ENCODE measurements at places on chromosomes 1 and 21. TPM values are rescaled to one million over a fixed set of nuclear protein-coding genes. Genes with fewer than 3 reads are reported as not detected.

Gene TNNT2
- total RNA-seq: 3.9 TPM

Gene VTCN1
- 1.0 TPM for total RNA-seq

Gene TFB2M
- total RNA-seq: 8.2 TPM

Gene CA14
- total RNA-seq: 0.28 TPM

Gene TMEM52
- total RNA-seq: 0.32 TPM

Gene KRTAP12-2
- total RNA-seq: not detected

Gene SPOCD1
- total RNA-seq: 0.68 TPM

Gene PAPPA2
- total RNA-seq: 0.12 TPM

Gene PLA2G2A
- 10.9 TPM for total RNA-seq

Gene RXRG
- 0.24 TPM for total RNA-seq

Gene RGS1
- total RNA-seq: 1.7 TPM

Gene NES
- total RNA-seq: 3.0 TPM

Gene PPFIA4
- 1.0 TPM for total RNA-seq

Gene PKLR
- 0.20 TPM for total RNA-seq

Gene CGN
- 9.3 TPM for total RNA-seq

Gene GPR37L1
- 0.12 TPM for total RNA-seq

Gene OR2T29
- not detected for total RNA-seq

Gene POU2F1
- 9.4 TPM for total RNA-seq

Gene ANKRD34A
- total RNA-seq: 0.12 TPM

Gene TMEM269
- total RNA-seq: 0.08 TPM

Gene SLAMF7
- total RNA-seq: 6.3 TPM

Gene IVL
- total RNA-seq: 145 TPM

Gene OLIG1
- total RNA-seq: not detected

Gene STYXL2
- total RNA-seq: not detected

Gene GBP6
- total RNA-seq: 430 TPM

Gene SNAPIN
- 32.0 TPM for total RNA-seq

Gene NPHS2
- total RNA-seq: not detected

Gene TTC22
- 113 TPM for total RNA-seq

Gene CTSE
- total RNA-seq: 0.12 TPM

Gene BRDT
- total RNA-seq: not detected

Gene LCE2A
- not detected for total RNA-seq

Gene FAM110D
- 0.68 TPM for total RNA-seq

Gene AMY1B
- not detected for total RNA-seq

Gene EPHX1
- 89.7 TPM for total RNA-seq

Gene GPR25
- total RNA-seq: 0.32 TPM

Gene AMY2B
- 2.9 TPM for total RNA-seq

Gene WDR64
- total RNA-seq: not detected

Gene C4BPA
- total RNA-seq: 0.24 TPM

Gene TCHHL1
- not detected for total RNA-seq

Gene ANKRD35
- 13.7 TPM for total RNA-seq

Gene FCER1G
- 0.76 TPM for total RNA-seq

Gene TSPEAR
- total RNA-seq: 0.08 TPM

Gene KRTAP19-1
- total RNA-seq: not detected

Gene CAMK2N1
- total RNA-seq: 7.7 TPM

Gene TNFRSF9
- total RNA-seq: 0.16 TPM

Gene LRRN2
- total RNA-seq: 0.72 TPM

Gene TSPAN2
- 0.68 TPM for total RNA-seq

Gene C1orf167
- 0.84 TPM for total RNA-seq

Gene CPLANE2
- 11.4 TPM for total RNA-seq

Gene OSCP1
- total RNA-seq: 7.3 TPM

Gene KLF17
- total RNA-seq: not detected

Gene TMEM183A
- total RNA-seq: 54.3 TPM

Gene AP4B1
- total RNA-seq: 17.0 TPM

Gene MYCL
- total RNA-seq: 16.9 TPM

Measured in esophagus mucosa (tissue), 1 donor.